ENCODE measurements at places on chromosomes 13 and 19.

- no peak for DNase-seq
Observed at GRCh38 chr13:89315287-89315686, 1644.1 kb downstream of the SLITRK5 start.

- DNase-seq = no peak
Observed at GRCh38 chr19:2077833-2078619, 18.1 kb downstream of the MOB3A start.

DNA sequence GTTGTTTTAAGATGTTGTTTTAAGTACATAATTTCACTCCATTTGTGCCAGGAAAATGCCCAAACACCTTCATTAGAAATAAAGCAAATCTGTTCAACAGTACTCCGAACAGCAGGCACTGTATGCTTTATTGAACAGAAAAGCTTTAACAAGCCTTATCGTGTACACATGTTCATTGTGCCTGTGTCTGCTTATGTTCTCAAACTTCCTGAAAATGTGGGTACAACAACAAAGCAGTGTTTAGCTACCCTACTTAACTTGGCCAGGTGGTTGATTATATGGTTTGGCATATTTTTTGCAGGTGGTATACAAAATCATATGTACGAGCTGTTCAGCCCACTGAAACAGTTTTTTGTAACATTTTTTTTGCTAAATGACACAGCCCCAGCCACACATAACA, 718.0 kb downstream of the DACH1 start:
- DNase-seq = no peak

DNA sequence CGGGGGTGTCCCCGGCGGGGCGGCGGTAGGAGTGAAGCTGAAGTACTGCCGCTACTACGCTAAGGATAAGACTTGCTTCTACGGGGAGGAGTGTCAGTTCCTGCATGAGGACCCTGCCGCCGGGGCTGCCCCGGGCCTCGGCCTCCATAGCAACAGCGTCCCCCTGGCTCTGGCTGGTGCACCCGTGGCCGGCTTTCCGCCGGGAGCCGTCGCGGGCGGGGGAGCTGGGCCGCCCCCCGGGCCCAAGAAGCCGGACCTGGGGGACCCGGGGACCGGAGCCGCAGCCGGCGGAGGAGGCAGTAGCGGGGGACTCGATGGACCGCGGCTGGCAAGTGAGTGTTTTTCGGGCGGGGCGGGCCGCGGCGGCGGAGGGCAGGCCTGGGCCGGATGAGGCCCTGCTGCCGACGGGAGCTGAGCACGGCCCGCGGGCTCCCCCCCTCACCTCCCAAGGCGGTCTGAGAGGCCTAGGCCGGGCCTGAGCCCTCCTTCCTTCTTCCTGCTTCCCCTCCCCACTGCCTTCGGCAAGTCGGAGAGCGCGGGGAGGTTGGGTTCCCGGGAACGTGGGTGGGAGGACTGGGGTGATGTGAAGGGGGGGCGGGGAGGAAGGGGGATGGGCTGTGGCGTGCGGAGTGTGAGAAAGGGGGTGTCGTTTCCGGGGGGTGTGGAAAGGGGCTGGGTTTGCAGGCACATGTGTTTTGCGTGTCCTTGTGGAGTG, 568 bp downstream of the PAN3 start:
- peak; percentile 56 for DNase-seq

DNA sequence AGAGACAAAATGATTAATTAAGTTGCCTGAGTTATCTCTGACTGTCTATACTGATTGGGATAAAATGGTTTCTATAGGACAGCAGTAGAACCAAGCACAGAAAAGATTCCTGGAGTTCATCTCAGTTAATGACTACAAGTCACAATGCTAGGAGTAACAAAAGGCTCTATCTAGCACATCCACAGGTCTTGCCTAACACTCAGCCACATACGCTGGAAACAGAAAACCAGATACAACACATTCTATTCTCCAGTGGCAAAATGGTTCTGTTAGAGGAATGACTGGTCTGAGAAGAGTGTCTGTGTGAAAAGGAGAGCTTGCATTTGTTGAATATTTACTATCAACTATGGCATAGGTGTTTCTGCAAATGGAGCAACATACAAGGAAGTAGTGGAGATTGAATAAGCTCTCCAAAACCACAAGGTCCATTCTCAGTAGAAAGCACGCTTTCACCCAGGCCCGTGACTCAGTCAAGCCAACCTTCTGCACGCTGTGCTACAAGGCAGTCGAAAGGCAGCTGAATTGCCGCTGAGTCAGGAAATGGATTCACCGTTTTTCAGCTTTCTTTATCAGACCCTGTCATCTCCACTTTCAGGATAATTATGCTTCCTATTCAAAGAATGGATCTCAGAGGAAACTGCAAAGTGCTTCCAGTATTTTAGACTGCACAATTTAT, 761.5 kb downstream of the EFNB2 start:
- peak; percentile 82 for DNase-seq

GRCh38 chr19:30659638-30660037, 287.5 kb downstream of the ZNF536 start:
- DNase-seq = no peak

- no peak for DNase-seq
Observed at GRCh38 chr19:30969591-30969990, 379.6 kb downstream of the TSHZ3 start.

DNA sequence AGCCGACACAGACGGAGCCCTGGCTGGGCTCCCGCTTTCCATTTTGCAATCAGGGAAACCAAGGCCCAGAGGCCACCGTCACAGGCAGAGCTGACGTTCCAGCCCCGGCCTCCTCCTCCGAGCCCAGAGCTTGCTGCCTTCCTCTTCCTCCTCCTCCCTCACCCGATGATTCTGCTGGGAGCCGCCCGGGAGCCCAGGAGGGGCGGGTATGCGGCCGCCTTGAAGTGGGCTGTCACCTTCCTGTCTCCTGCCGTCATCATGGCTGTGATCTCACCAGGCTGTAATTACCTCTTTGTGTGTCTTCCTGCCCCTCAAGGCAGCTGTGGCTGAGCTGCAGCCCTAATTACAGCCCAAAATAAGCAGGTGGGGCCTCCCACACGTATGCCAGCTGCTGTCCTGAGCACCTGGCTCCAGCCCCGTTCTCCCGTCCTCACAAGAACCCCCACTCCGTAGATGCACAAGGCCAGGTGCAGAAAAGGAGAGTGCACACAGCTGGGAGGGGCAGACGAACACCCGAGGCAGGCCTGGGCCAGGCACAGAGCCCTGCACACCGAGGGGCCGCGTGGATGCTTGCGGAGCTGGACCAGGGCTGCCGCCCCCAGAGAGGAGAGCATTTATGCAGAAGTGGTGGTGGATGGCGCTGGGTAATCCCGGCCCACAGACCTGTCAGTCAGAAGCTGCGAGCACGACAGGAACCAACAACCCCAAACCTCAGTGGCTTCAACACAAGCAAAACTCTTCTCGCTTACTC, 4.0 kb downstream of the TPGS1 start:
- DNase-seq = peak; percentile 91

All from A172 (cell line).